Fibroblast of lung (primary cell): ENCODE measurements at places on chromosomes 6 and 20. TPM values are rescaled to one million over a fixed set of nuclear protein-coding genes. Genes with fewer than 3 reads are reported as not detected.
A peak's percentile ranks its signal among the peaks of the same experiment; 100 is the strongest.

DNA sequence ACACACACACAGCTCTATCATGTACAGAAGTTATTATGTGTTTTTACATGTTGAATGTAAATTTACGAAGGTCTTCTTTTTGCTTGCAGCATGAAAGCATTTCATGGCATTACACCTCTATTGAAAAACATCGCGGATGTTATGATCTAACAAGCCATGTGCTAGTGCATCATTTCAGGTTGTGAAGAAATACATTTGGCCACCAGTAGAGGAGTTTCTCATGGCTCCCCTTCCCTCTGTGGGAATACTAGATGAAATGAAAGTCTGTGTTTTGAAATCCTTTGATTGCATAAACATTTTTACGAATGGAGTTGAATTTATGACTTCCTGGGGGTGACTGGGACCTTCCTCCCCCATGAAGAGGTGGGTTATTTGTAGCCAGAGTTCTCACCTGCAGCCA is 17.7 kb downstream of the MAS1 start:
- DNase-seq, result no peak

DNA sequence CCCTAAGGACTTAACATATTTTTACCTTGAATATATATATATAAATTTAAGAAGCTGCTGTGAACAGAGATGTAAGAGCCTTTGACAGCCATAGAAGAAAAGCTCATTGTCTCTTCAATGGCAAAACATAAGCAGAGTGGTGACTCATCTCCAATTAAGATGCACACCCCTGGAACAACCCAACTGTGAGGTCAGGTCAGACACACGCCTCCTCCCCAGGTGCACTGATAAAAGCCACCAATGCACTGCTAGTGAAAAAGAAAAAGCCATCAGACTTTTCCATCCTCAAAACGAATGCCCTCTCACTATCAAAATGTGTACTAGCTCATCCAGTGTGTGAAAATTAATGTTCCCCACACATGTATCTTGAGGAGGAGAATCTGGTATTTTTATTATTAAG is 100.1 kb downstream of the SMLR1 start:
- DNase-seq, result peak; percentile 40

- DNase-seq, result peak; percentile 19
Measured at GRCh38 chr6:105593805-105594671, 191.2 kb upstream of the PREP start.

- no peak for DNase-seq
Measured at GRCh38 chr6:170186941-170187668, 103.8 kb downstream of the DLL1 start.

- DNase-seq, result peak; percentile 98
Measured at GRCh38 chr6:44489910-44490604, 102.6 kb downstream of the CDC5L start.

DNA sequence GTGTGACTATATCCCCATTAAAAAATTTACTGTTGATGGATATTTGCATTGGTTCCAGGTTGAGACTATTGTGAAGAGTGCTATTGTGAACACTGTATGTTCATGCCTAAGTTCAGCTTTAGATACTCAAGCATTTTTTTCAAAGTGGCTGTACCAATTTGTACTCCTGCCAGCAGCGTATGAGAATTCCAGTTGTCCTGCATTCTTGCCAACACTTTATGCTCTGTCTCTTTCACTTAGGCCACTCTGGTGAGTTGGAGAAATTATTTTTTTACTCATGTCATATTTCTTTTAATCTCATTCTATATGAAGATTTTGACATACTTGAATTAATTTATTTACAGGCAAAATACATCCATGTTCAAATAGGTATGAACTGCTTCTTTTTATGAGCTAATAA is 76.2 kb downstream of the JAG1 start:
- DNase-seq, result no peak

- no peak for DNase-seq
Measured at GRCh38 chr6:92110403-92110802, 1309.0 kb downstream of the EPHA7 start.

DNA sequence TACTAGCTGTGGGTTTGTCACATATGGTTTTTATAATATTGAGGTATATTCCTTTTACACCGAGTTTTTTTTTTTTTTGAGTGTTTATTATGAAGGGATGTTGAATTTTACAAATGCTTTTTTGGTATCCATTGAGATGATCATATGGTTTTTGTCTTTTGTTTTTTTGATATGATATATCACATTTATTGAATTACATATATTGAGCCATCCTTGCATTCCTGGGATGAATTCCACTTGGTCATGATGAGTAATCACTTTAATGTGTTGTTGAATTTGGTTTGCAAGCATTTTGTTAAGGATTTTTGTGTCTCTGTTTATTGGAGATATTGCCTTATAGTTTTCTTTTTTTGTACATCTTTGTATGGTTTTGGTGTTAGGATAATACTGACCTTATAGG is 3.3 kb upstream of the ZNF337 start:
- no peak for DNase-seq

- DNase-seq, result no peak
Measured at GRCh38 chr6:5478380-5478779, 217.1 kb downstream of the FARS2 start.

GRCh38 chr20:61440548-61441055 is 188.5 kb downstream of the CDH4 start:
- DNase-seq, result no peak

GRCh38 chr6:141726248-141726647 is 406.5 kb upstream of the GJE1 start:
- DNase-seq, result peak; percentile 1

- DNase-seq, result peak; percentile 7
Measured at GRCh38 chr6:84606860-84607259, 157.5 kb downstream of the TBX18 start.

DNA sequence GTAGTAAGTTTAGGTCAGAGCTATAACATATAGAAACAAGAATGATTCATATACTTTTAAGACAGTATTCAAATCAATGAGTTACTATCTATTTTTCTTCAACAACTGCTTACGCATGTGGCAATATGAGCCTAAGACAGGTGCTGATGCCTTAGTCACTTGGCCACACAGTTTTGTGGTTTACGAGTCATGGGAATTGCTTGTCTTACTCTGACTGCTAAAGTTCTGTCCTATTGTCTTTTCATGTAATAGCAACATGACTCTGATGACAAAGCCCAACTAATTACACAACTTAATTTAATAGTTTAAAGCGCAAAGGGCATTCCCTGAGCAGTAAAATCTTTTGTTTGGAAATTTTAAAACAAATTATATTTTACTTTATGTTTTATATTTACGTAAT is 159.3 kb upstream of the CENPW start:
- DNase-seq, result peak; percentile 86

DNA sequence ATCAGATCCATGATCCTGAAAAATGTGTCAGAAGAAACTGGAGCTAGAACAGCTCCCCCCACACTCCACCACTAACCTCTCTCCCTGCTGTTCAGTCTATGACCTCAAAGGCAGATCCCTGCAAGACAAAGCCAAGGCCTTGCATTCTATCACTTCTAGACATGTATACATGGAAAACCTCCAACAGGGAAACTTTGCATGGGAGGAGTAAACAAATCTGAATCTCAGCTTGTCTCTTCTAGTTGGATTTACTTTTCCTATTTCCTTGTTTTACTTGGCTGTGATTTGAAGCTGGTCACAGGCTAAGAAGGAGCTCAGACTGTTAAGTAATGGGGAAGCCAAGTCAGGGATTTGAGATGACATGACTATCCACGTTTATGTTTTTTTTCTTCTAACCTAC is 456.8 kb upstream of the CHD6 start:
- no peak for DNase-seq

- peak; percentile 64 for DNase-seq
Measured at GRCh38 chr6:47727391-47727790, 29.0 kb downstream of the ADGRF4 start.

DNA sequence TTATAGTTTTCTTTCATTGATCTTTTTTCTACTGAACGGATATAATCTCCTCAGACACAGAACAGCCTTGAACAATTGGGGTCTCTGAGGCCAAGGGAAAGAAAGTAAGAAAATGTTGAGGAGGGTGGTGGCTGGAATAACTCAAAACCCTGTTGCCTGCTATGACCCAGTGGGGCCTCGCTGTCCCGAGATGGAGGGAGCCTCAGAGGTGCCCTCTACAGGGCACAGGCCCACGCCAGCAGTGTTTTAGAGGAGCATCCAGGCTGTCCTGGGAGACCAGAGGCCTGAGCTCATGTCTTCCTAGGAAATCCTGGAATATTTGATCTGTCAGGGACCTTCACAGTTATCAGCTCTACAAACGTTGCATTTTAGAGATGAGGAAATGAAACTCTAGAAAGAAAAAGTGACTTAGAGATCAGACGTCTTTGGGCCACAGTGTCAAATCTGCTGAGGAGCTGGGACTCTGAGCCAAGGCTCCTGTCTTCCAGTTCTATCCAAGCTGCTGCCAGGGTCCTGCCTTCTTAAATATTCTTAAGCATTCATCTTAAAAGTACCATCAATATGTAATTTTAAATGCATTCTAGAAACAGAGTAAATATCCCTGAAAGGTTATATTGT is 26.3 kb downstream of the ALDH5A1 start:
- DNase-seq, result peak; percentile 18

- no peak for DNase-seq
Measured at GRCh38 chr20:24823176-24823784, 125.8 kb upstream of the CST7 start.

GRCh38 chr6:37251211-37251780 is 6.3 kb upstream of the TBC1D22B start:
- peak; percentile 39 for DNase-seq

GRCh38 chr6:43712579-43712978 is 25.0 kb upstream of the MRPS18A start:
- DNase-seq, result no peak

GRCh38 chr6:39808964-39809363 is 16.8 kb downstream of the DAAM2 start:
- DNase-seq, result no peak

DNA sequence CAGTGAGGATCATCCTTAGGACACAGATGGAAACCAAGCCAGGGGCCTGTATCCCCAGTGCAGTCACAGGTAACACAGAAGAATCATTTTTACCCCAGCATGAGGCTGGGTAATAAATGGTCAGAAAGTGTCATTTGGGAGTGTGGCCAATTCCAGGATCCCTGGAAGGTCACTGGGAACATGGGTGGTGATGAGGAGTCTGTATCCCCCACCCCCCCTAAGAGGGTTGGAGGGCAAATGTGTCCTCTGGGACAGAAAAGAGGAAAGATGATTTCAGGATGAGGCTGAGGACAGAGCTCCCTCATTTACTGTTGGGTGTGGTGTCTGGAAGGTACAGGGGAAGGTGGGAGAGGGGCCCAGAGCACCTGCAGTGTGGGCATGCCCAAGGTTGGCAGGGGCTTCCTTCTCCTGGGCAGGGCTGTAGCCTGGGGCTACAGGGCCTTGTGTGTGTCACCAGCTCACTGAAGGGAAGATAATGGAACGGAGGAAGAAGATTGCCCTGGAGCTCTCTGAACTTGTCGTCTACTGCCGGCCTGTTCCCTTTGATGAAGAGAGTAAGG is 34.5 kb downstream of the PLCG1 start:
- no peak for DNase-seq

GRCh38 chr6:105102186-105102585 is 77.6 kb downstream of the POPDC3 start:
- no peak for DNase-seq

- peak; percentile 67 for DNase-seq
Measured at GRCh38 chr20:45293041-45294002, 13.3 kb upstream of the RBPJL start.

DNA sequence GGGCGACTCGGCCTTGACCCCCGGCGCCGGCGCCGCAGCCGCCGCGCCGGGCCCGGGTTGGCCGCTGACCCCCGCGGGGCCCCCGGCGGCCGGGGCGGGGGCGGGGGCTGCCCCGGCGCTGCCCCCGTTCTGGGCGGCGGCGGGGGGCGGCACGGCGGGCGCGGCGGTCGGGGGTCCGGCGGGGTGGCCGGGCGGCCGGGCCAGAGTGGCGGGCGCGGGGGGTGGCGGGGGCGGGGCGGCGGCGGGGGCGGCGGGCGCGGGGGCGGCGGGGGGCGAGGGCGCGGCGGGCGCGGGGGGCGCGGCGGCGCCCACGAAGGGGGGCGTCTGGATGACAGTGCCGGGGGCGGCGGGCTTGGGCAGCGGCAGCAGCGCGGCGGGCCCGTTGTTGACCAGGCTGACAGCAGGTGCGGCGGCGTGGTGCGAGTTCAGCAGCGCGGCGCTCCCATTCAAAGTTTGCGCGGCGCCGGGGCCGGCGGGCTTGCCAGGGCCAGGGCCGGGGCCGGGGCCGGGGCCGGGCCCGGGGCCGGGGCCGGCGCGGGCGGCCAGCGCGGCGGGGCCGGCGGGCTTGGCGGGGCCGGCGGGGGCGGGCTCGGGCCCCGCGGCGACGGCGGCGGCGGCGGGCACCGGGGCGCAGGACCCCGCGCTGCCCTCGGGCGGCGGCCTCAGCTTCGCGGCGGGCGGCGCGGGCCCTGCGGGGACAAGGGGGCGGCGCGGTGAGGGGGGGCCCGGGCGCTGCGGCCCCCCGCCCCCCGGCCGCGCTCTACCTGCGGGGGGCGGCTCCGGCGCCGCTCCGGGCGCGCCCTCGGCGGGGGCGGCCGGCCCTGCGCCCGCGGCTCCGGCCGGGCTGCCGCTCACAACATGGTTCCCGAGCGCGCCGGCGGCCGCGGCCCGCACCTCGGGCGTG is 659 bp downstream of the TAF4 start:
- no peak for DNase-seq

DNA sequence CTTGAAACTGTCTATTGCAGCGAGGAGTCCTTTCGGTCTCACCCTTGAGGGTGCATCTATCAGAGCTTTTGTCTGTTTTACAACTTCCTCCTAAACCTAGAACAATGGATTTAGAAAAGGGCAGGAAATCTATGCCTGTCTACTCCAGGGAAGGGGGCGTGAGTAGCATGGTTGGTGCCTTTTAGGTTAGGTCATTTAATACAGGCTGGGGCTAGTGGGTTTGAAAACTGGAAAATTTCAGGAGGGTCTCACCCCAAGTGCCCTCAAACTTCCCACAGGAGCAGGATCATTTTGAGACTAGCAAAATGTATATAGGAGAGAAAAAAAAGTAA is 33.5 kb upstream of the BMP6 start:
- DNase-seq, result no peak

- no peak for DNase-seq
Measured at GRCh38 chr20:10498200-10498599, 63.1 kb downstream of the SLX4IP start.

GRCh38 chr20:58573986-58574385 is 58.8 kb upstream of the APCDD1L start:
- DNase-seq, result no peak

DNA sequence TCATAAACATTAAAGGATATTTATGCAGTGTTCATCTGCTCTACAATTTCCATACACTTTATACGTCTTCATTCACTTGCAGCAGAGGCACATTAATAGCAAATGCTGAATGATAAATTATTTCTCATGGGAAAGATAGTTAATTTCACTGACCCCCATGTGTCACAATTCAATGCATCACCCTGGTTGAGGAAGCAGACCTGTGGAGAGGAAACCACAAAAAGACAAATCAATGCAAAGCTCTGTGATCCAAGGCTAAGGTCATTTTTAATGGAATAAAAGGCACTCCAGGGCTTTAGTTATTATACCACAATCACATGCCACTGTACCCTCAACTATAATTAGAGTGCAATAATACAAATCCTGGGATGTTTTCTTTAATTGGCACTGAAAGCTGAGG is 40.3 kb upstream of the TENT5A start:
- DNase-seq, result peak; percentile 56

ADAT2 gene
- total RNA-seq, result 4.1 and 5.0 TPM in 2 replicates

HLA-DRA gene
- 0.17 and 1.0 TPM in 2 replicates for total RNA-seq

C20orf144 gene
- total RNA-seq, result under 0.01 and 0.17 TPM in 2 replicates

TMEM200A gene
- 44.2 and 51.7 TPM in 2 replicates for total RNA-seq

ESR1 gene
- 0.50 and 1.0 TPM in 2 replicates for total RNA-seq

SYNJ2 gene
- 43.4 and 57.3 TPM in 2 replicates for total RNA-seq

BTN1A1 gene
- total RNA-seq, result not detected in 2 replicates

ABT1 gene
- 13.1 and 13.4 TPM in 2 replicates for total RNA-seq

NNAT gene
- total RNA-seq, result 0.26 and 0.83 TPM in 2 replicates

DHX16 gene
- total RNA-seq, result 33.1 and 34.8 TPM in 2 replicates

QKI gene
- 121 and 129 TPM in 2 replicates for total RNA-seq

LST1 gene
- total RNA-seq, result not detected in 2 replicates
